ENCODE measurements at places on chromosomes 7 and 10.

DNA sequence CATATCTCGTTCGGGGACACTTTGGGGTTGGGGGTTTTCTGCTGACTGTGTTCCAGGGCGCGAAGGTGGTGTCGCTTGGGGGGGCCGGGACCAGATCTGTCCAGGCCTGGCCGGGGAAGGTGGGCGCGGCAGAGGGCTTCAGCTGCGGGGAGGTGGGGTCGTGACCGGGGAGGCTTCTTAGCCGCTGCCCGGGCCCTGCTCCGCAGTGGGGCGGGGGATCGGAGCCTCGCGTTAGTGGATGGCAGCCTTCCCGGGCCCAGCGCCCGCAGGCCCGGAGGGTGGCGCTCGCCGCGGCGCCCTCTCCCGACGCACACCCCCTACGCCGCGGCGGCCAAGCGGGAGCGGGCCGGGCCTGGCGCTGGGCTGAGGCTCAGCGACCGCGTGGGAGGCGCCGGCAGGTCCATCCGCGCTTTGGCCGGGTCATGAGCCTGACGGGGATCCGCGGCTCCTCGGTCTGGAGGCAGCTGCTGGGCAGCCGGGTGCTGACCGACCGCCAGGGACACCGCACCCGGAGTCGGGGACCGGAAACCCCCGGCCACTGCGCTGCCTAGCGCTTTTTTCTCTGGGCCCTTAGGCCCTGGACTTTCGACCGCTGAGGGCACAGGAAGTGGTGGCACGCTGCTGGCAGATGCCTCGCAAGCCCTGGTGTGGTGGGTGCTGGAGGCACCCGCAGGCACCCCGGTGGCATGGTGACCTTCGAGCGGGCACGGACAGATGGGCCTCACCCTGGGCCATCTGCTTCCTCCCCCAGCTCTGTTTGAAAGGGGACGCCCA lies 1.2 kb downstream of the AGAP3 start:
- DNase-seq = peak; percentile 39

DNA sequence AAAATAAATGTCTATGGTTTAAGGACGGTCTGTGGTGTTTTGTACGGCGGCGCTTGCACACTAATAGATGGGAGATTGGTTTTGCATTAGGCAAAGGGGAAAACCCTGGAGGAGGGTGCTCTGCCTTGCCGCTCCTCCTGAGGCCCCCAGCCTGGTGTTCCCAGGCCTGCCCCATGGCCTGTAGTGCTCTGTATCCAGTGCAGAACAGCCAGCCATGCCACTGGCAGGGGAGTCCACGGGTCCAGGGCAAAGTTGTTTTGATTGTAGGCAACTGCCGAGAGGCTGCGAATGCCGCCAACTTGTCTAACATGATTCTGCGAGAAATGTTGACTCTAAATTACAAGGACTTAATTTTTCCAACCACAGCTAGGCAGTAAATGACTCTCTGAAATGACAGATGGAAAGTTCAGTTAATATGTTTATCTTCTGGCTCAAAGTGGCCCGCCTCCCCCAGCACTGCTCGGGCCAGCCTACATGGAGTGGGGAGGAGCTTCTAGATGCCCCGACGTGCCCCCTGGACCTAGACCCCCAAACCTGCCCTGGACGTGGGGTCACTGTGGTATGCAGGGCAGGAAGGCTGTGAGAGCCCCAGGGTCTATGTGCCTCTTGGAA lies 104.6 kb upstream of the GDF10 start:
- DNase-seq = no peak

DNA sequence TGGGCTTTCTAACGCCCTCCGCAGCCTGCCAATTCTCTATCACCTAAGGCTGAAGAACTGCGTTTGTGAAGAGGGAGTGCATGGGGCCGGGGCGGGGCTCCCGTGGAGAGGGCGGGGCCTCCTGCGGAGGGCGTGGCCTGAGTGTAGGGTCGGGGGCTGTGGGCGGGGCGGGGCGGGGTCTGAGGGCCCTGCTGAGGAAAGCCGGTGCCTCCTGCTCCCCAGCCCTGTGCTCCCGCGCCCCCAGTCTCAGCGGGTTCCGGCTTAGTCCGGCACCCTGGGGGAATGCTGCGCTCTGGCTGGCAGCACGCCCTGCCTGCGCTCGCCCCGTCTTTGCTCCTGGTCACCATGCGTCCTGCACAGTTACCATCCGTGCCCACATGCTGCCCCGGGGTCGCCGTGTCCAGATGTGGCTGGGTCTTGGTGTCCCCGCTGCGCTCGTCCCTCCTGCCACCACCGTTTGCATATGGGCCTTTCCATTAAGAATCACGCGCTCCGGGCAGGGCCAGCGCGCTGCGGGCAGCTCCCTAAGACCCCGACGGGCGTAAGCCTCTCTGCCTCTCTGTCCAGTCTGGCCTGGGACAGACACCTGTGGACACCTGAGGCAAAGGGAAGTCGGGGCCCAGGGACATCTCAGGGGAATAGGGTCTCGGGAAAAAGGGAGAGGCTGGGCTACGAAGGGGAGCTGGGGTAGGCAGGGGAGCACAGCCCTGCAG lies 144.0 kb upstream of the RET start:
- no peak for DNase-seq

GRCh38 chr7:2325162-2325561 lies 10.9 kb upstream of the SNX8 start:
- DNase-seq = no peak

GRCh38 chr10:72340510-72341261 lies 14.0 kb downstream of the DNAJB12 start:
- DNase-seq = no peak

- DNase-seq = no peak
Measured at GRCh38 chr10:51804866-51805265, 105.5 kb upstream of the CSTF2T start.

DNA sequence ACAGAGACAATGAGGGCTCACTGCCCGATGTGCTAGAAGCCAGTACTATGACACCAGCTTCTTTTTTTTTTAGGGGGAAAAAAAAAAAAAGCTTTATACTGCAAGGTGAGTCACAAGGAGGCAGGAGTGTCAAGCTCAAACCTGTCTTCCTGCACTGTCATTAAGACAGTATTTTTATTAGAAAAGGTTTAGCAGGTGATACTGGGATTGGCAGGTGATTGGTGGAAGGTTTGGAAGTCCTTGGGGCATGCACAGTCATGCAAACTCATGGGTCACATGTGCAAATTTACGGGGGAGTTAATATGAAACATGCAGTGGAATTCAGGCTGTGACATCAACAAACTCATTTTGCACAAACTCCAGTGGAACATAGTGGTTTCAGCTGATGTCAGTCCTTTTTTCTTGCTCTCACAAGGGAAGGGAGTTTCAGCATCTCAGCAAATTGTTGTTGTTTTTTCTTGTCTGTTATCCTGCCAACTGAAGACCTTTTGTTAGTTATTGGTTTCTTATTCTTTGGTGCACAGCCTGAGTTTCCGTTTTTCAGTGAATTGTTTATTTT lies 530.6 kb downstream of the ANKRD7 start:
- peak; percentile 11 for DNase-seq

DNA sequence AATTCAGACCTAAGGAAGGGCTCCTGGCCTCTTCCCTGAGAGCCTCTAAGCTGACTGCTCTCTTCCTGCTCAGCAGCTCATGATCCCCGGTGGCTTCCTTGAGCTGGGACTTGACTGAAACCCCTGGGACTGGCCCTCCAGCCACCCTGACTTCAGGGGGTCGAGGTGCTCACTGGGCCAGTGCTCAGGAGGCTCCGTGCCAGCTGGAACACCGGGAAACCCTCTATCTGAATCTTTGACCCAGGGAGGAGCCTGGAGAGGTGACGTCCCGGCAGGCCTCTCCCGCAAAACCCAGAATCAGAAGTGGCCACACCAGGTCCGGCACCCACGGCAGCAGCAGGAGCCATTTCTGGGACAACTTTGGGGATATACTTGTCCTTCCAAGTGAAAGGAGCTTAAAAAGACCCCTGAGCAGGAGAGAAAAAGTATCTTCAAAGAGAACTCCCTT lies 110.7 kb downstream of the WDR37 start:
- DNase-seq = no peak

DNA sequence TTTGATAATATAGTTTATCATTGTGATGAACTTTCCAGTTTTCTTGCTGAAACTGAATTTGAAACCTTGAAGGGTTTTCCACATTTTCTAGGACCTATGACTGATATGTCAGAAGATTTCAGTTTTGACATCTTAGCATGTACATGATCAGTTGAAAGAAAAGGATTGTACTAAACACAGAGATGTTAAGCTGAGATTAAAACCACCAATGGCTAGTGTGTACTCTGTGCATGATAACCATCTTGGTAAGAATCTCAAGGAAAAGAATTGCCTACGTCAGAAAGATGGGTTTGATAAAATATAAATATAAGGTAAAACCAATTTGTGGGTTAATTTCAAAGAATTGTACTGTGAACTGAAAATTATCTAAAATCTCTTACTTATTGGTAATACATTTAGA lies 776.4 kb downstream of the GATA3 start:
- DNase-seq = no peak

- no peak for DNase-seq
Measured at GRCh38 chr10:77798940-77799339, 127.6 kb downstream of the DLG5 start.

DNA sequence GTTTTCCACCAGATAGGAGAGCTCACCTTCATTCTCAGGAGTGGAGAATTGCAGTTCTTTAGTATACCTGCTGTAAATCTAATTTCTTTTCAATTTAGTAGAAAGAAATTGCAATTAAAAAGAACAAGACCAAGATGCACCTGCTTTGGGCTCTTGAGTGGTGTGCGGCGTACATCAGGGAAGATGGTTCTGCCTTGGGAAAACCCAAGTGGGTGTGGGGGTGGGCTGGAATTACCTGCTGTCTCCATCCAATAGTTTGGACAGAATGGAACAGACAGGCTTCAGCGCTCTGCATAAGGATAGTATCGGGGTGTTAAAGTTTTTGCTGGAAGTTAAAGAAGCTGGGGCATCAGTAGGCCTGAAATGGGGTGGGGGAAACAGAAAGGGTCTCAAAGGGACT lies 7.2 kb upstream of the ADCY1 start:
- DNase-seq = no peak

- DNase-seq = no peak
Measured at GRCh38 chr7:132407764-132408163, 168.5 kb downstream of the PLXNA4 start.

- no peak for DNase-seq
Measured at GRCh38 chr7:21355406-21355874, 72.4 kb upstream of the SP4 start.

- DNase-seq = no peak
Measured at GRCh38 chr10:119003572-119004289, 25.8 kb upstream of the NANOS1 start.

- no peak for DNase-seq
Measured at GRCh38 chr7:92621561-92622023, 31.4 kb upstream of the FAM133B start.

- DNase-seq = no peak
Measured at GRCh38 chr10:98058295-98058694, 27.9 kb upstream of the CRTAC1 start.

GRCh38 chr7:14170872-14171271 lies 181.4 kb upstream of the ETV1 start:
- DNase-seq = no peak

DNA sequence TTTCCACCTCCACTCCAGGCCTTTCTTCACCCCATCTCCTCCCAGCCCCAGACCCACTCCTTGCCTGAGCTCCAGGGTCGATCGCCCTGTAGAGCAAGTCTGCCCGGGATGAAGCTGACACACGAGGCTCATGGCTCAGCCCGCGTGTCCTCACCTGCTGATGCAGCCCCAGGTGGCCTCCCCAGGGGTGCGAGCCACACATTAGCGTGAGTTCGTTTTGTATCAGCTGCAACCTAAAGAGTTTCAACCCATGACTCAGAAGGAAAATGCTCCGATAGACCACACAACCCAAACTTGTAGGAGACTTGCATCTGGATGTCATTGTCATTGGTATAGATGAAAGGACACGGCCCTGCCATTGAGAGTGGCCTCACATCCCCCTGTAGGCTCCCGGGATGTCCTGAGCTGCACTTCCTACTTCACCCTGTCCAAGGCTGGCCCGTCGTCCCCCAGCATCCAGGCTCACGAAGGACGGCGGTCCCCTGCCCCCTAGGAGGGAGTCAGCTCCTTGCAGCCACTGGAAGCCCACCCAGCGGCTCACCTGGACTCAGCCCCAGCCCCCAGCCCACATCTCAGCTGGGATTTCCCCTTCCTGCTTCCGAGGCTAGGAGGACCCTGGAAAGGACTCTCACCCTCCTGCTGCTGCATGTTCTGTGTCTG lies 97.7 kb downstream of the HTR5A start:
- DNase-seq = no peak

DNA sequence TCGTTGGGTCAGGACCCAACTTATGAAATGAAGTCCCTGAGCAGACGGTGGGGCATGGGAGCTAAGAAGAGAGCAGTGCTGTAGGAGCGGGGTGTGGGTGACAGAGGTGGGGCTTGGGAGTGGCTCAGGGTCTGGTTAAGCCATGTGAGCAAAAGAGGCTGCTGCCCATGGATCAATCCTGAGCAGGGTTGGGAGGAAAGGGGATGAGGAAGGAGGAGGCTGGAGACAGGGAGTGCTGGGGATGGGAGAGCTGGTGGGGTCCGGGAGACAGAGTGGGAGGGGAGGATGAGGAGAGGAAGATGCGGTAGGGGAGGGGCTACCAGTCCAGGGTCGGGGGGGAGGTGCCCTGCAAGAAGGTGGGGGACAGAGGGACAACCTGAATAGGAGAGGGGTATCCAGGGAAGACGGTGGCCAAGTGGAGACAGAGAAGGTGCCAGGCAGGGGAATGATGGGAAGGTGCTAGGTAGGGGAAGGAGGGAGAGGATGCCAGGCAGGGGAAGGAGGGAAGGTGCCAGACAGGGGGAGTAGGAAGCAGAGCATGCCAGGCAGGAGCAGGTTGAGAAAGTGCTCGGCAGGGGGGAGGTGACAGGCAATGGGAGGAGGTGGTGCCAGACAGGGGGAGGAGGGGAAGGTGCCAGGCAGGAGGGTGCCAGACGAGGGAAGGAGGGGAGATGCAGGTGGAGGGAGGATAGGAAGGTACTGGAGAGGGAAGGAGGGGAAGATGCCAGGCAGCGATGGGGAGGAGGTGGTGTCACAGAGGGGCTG lies 27.5 kb upstream of the SMARCD3 start:
- no peak for DNase-seq

- no peak for DNase-seq
Measured at GRCh38 chr10:31972519-31973041, 43.9 kb upstream of the ARHGAP12 start.

GRCh38 chr10:74976565-74976964 lies 134.9 kb upstream of the SAMD8 start:
- no peak for DNase-seq

- DNase-seq = no peak
Measured at GRCh38 chr10:119917777-119918176, 25.2 kb downstream of the SEC23IP start.

DNA sequence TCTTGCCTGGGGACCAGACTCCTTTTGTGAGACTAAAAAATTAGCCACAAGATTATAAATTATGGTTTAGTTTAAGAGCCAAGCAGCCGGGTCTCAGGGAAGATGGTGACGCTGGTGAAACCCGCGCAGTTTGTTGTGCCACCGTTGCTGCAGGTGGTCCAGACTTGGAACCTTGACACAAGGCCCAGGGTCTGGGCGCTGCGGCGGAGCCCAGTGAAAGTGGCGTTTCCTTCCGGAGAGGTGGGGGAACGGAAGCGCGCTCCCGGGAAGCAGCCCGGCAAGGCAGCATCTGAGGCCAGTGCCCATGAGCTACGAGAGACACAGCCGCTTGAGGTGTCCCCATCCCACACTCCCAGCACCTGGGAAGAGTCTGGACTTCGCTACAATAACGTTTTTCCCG lies 131.6 kb downstream of the SKIDA1 start:
- no peak for DNase-seq
